ENCODE measurements at places on chromosomes 3 and 15.

- no peak for DNase-seq
These were observed 31.0 kb upstream of the ADAMTS17 start for GRCh38 chr15:100372739-100373119.

- no peak for DNase-seq
These were observed 159.8 kb downstream of the MBNL1 start for GRCh38 chr3:152428577-152428976.

DNA sequence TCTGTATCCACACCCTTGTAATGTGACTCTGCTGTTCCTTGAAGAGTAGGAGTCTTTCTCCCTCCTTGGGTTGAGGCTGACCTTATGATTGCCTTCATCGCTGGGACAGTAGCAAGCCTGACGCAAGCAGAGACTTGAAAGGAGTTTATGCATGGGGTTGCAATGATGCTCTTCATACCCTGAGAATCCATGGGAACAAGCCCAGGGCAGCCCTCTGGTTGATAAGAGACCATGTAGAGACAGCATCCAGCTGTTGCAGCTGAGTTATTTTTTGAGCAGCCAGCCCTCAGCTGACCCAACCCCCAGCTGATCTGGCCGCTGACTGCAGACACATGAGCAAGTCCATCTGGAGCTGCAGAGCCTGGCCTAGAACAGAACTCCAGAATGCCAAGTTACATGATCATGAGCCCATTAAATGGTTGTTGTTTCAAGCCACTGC is 60.6 kb upstream of the ARNT2 start:
- DNase-seq = no peak

DNA sequence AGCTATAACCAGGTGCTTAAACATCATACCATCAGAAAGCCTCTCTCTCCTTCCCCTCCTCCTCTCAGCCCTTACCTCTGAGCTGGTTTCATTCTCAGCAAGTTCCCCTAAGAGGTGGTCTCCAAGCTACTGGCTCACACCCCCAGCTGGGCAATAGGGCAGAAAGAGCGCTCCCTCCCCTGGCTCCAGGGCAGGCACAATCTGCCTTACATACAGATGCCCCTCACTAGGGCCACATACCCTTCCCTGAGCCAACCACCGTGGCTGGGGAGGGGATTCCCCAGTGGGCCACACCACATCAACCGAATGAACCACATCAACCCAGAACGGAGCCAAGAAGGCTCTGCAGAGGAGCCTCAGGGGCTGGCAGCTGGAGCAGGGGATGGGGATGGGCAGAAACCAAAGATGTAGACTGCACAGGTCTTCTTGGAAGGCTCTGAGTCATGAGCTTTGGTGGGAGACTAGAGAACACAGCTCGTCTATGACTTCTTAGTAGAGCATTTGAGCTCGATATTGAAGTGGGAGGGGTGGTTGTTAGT is 4.6 kb upstream of the FBLN2 start:
- no peak for DNase-seq

GRCh38 chr3:52471371-52472238 is 16.2 kb downstream of the NISCH start:
- no peak for DNase-seq

All from CD8-positive, alpha-beta memory T cell (primary cell).